Stimulated activated memory B cell treated with anti-CD40 and anti-IgM and Interleukin-4, amounts not matched to agents 10 μg/mL and 1 μg/mL and 100 μg/mL, for 72 hours (primary cell): ENCODE measurements at places on chromosomes 5 and 9.

- no peak for ATAC-seq
These were observed 9.3 kb downstream of the TPPP start for GRCh38 chr5:683551-684481.

GRCh38 chr9:114459464-114459863 lies 45.8 kb downstream of the WHRN start:
- ATAC-seq: no peak

DNA sequence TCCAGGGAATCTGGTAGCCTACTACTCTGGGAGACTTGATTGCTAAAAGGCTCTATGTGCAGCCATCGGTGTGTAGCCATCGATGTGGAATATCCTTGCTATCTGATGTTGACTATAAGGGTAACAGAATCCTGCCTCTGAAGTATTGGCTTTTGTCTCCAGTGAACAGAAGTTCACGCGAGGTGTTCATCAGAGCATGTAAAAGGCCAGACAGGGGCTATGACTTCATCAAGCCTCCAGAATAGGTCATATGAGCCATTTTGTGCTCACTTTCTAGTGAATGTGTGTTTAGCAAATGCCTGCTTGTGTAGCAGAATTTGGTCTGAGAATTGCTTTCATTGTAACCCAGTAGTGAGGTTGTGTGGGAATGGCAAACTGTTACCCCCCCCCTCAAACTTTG lies 66.8 kb upstream of the RAD23B start:
- no peak for ATAC-seq

DNA sequence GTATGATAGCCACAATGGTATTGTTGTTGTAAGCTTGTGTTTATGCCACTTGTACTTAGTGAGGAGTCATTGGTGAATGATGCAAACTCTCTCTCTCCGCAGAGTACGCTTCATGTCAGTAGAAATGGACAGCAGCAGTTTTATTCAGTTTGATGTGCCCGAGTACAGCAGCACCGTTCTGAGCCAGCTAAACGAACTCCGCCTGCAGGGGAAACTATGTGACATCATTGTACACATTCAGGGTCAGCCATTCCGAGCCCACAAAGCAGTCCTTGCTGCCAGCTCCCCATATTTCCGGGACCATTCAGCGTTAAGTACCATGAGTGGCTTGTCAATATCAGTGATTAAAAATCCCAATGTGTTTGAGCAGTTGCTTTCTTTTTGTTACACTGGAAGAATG lies 18.8 kb downstream of the ZBTB34 start:
- no peak for ATAC-seq

DNA sequence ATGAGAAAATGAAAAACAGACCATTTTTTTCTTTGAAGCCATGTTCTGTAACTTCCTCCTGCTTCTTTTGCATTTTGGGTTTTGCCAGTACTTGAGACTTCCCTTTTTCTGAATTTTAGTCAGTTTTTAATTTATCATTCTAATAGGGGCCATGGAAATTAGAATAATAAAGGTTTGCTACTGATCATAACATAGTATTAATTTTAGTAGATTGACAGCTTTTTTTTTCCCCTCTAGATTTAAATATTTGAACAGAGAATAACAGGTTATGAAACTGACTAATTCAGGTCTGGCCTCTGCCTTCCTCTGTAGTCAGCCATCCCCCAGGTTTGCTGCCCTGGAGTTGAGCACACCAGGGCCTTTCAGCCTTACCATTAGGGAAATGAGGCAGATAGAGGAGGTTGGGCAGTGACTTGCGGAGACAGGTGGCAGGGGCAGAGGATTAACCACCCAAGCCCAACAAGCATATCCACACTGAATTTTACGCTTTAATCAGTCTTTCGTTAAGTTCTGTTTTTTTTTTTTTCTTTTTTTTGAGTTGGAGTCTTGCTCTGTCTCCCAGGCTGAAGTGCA lies 80.1 kb upstream of the TNFAIP8 start:
- ATAC-seq: peak; percentile 92

DNA sequence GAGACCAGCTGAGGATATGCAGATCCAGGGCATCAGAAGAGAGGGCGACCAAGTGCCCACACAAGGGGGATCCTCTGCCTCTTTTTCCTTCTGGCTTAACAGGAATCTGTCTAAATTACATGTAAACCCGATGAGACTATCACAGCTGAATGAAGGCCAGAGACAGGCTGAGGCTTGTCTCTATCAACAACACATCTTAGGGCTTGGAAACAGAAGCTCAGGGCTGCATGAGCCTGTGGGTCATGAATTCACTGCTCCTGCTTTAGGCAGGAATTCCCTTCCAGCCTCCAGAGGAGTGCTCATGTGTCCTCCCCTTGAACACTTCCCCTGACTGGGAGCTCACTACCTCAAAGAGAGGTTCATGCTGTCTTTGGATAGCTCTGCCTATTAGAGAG lies 106.1 kb upstream of the PHYKPL start:
- ATAC-seq: no peak

- ATAC-seq: peak; percentile 74
These were observed 46.1 kb downstream of the RFX3 start for GRCh38 chr9:3479514-3480352.
